Trophoblast cell (in vitro differentiated cells and primary cell): ENCODE measurements at places on chromosomes 16 and 17.

DNA sequence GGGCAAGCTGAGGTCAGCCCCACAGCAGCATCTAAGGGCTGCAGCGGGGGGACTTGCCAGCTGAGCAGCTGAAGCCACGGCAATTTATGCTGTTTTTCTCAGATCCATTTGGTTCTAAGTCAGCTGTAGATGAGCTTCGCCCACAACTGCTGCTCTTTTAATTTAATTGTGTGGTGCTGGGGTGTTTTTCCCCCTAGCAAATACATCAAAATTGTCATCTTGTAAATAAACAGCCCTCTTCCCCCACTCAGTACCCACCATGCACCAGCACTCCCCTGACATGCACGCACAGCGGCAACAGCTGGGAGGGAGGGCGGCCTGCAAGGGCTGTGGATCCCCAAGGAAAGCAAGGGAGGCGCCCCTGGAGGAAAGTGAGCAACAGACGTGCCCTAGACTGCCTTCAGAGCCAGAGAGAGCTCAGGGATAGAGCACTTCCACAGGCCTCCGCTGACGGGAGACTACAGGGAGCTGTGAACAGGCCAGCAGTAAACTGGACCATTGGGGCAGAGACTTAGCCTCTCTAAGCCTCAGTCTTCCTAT is 149.5 kb downstream of the TMEM132E start:
- no peak for DNase-seq

DNA sequence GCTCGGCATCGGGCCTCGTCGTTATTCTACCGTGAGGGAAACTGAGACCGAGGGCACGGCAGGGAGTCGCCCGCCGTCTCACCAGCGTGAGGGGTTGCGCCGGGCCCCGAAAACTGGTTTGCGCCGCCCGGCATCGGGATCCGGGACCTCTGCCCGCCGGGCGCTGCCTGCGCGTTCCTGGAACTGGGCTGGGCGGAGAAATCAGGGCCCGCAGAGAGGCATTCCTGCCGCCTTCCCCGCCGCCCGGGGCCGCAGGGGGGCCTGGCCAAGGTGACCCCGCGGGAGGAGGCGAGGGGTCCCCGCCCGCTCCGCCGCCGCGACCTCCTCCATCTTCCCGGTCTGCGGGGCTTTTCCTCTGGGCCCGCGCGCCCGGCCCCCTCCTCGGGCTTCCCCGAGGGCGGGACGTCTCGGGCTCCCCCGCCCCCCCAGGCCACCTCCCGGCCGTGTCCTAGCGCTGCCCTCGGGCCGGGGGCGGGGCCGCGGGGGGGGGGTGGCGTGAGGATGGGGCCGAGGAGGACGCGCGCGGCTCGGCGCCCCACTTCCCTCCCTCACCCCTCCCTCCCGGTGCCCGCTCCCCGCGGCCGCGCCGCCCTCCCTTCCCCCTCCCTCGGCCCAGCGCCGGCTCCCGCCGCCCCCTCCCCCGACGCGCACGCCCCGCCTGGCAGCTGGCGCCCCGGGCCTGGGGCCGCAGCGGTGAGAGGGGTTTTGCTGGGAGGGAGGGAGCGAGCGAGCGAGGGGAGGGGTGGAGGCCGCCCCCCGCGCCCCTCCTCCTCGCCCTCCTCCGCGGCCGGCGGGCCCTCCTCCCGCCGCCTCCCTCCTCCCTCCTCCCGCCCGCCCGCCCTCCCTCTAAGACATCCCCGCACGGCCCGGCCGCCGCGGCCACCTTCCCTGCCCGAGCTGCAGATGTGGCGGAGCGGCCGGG is at the start of gene GLIS2:
Gene GLIS2 (plus strand): TSS at position 882 of the 922 bp plus-strand sequence. CDS start 16,214 bp downstream, outside the sequence.
- peak; percentile 66 for DNase-seq

DNA sequence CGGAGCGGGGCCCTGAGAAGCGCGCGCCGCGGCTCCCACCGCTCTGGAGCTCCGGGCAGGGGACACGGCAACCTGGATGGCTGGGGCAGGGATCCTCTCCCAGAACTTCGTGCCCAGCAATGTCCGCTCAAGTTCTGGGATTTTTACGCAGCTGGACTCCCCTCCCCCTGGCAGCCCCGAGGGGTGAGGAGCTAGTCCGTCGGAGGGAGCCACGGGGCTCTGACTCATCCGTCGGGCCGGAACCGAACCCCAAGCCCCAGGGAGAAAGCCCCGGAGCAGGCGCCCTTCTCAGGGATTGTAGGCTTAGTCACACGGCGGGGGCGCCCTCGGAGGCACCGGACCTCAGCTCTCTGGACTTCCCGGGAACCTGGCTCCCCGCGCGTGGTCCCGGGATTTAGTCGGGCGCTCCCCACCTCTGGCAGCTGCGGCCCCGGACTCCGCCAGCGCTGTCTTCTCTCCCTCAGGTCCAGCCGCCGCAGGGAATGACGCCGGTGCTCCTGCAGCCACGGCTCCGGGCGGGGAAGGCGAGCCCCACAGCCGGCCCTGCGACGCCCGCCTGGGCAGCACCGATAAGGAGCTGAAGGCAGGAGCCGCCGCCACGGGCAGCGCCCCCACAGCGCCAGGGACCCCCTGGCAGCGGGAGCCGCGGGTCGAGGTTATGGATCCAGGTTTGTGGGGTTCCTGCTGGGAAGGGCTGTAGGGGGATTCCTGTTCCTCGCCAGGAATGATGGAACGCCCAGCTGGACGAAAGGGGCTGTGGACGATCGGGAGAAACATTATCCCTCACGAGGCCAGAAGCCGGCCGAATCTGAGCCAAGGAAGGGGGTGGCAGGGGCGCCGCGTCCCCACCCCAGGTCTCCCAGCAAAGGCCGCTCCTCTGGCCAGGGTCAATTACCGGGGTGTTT is 830 bp downstream of the SPHK1 start:
- DNase-seq: peak; percentile 64

DNA sequence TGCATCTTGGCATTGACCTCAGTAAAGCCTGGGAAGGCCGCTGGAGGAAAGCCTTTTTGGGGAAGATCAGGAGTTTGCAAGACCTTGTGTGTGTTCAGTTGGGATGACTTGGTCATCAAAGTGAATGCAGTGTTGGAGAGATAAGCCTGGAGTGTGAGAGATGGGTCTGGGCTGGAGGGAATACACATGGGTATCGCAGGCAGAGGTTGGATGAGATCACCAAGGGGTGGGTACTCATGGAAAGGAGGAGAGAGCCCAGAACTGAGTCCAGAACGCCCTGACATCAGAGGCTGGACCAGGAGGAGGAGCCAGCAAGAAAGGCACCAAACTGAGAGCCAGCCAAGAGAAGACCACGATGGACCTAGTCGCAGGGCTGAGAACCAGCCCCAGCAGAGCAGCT is 35.2 kb downstream of the SDK2 start:
- no peak for DNase-seq

- DNase-seq: peak; percentile 76
Observed at GRCh38 chr17:63516910-63517824, 6.0 kb upstream of the KCNH6 start.

DNA sequence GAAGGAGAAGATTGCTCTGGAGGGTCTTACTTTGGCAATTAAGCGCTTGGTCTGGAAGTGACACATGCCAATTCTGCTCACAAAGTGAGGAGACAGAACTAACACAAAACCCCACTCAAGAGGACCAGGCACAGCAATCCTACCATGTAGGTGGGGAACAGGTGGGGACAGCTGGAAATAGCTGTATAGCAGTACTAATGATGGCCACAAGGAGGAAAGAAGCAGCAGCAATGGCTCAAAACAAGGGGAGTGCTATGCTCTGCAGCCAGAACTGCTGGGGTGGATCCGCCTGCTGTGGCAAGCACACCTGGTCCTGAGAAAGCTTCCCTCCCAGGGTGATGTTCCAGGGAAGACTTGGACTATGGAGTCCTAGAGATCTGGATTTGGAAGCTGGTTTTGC is 17.0 kb upstream of the TMEM132E start:
- DNase-seq: no peak

GRCh38 chr17:34527908-34528470 is 51.4 kb upstream of the TMEM132E start:
- no peak for DNase-seq

DNA sequence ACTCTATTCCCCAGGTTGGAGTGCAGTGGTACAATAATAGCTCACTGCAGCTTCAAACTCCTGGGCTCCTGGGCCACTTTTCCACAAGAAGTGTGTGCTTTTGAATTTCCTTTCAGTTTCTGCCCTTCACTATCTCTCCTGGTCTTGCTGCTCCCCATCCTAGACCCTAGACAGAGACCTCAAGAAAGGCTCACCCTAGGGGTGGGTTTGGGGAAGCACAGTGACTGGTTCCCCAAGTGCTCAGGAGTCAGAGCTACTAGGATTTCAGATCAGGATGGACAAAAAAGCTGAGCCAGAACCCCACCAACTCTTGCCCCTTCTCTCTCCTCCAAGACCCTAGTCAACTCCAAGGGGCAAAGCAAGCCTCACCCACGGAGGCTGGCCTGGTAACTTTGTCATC is 1.6 kb upstream of the SEBOX start:
- no peak for DNase-seq

DNA sequence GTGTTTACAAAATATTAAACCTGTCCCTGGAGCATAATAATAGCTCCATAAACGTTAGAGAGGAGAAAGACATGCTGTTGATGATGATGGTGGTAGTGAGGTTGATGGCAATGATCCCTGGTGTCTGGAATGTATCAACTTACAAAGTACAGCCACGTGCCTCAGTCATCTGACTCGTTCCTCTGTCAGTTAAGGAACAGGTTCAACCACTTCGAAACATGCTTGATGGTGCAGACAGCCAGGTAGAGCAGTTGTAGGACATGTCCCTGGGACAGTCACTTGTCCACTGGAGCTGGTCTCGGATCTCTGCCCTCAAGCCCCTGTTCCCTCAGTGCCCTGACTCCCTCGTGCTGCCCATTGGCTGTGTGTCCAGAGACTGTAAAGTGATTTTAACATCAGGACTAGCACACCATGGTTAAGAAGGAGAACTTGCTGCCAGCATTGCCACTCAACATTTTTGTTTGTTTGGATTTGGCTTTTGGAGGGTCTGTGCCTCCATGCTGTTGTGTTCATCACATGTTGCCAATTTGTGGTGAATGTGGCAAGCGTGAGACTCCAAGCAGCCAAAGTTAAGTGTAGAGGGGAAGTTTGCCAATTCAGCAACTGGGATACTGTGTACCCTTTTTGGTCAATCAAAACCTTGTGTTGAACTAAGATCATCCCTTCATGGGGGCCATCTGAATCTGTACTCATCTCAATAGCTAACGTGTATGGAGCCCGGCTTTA is 16.3 kb upstream of the SALL1 start:
- DNase-seq: peak; percentile 10

GRCh38 chr17:57727630-57728175 is 17.4 kb downstream of the CCDC182 start:
- no peak for DNase-seq

DNA sequence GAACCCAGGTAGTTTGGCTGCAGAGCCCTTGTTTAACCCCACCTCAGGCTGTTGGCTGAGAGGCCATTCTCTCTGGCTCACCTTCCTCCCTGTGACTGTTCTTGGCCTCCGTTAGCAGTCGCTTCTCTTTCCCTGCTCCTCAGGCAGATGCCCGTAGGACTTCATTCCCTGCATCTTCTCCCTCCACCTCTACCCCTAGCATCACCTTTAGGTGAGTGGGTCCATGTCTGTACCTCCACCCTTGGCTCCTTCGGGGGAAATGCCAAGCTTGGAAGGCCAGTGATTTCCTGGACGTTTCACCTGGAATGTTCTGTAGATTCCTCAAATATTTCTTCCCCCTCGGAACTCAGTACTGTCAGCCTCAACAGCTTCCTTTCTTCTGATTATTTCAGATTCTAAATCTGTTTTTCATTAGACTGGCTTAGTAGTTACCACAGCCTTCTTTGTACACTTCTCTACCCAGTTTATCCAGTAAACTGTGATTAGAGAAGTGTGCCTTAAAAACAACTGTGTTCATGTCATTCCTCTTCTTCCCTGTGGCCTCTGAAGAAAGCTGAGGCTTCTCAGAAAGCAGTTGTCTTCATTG is 227.9 kb downstream of the MSI2 start:
- peak; percentile 74 for DNase-seq

- peak; percentile 30 for DNase-seq
Observed at GRCh38 chr16:56860226-56861020, 4.6 kb upstream of the SLC12A3 start.

DNA sequence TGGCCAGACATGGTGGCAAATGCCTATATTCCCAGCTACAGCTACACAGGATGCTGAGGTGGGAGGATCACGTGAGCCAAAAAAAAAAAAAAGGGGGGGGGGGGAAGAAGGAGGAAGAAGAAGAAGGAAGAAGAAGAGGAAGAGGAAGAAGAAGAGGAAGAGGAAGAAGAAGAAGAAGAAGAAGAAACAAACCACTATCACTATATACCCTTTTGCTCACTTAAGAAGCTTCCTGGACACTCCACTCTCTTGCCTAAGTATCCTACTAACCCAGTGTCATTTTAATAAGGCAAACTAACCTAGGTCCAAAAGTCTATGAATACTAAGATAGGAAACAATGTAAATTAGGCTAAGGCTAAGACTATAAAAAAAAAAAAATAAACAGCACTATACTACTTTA is 54.8 kb downstream of the GPATCH8 start:
- no peak for DNase-seq

- DNase-seq: no peak
Observed at GRCh38 chr16:71855937-71856662, 10.3 kb downstream of the ATXN1L start.

- peak; percentile 27 for DNase-seq
Observed at GRCh38 chr16:69566240-69566980, 644 bp downstream of the NFAT5 start.

- no peak for DNase-seq
Observed at GRCh38 chr16:70684146-70685060, 1.4 kb downstream of the MTSS2 start.

DNA sequence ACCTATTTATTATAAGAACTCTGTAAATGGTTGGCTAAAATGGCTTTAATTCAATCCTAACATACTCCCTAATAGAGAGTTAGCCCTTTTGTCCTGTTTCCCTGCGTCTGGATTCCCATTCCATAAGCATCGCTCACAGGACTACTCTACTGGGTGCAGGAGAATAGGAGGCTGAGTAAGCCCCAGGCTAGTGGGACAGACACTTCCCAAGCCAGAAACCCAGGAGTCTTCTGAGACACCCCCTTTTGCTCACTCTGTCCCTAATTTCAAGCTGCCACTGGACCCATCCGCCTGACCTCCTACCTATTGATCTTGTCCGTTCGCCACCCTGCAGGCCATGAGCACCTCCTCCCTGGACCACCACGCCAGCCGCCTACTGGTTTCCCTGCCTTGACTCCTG is 16.7 kb upstream of the TOB1 start:
- peak; percentile 30 for DNase-seq

- no peak for DNase-seq
Observed at GRCh38 chr17:72763981-72764380, 328.5 kb downstream of the SLC39A11 start.

GRCh38 chr16:25443994-25444393 is 186.3 kb upstream of the ZKSCAN2 start:
- DNase-seq: no peak

GRCh38 chr16:88430185-88430523 is 22.9 kb upstream of the ZFPM1 start:
- DNase-seq: no peak

- DNase-seq: no peak
Observed at GRCh38 chr16:67063008-67063407, 34.1 kb downstream of the CBFB start.

GRCh38 chr16:82160226-82160625 is 9.8 kb downstream of the MPHOSPH6 start:
- DNase-seq: peak; percentile 34

- DNase-seq: no peak
Observed at GRCh38 chr17:33838281-33838680, 416.8 kb upstream of the CCL2 start.
